ENCODE measurements at places on chromosomes 6 and 20.

GRCh38 chr6:108535114-108535742 lies 25.5 kb upstream of the FOXO3 start:
- DNase-seq = no peak

DNA sequence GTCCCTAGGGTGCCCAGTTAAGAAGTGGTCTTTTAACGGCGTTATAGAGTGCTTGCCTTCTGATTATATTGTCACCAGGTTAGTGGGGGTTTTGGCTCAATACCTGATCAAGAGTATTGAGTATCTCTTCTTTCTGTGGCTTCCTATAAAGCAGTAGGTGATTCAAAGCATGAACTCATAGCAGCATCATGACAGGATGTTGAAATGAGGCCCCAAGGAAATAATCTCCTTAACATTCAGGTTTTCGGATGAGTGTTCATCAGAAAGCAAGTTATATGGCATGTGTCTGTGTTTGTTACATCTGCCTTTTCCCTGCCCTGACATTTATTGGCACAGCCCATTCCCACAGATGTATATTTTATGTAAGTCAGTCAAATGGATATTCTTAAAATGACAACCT lies 301.0 kb downstream of the FARS2 start:
- DNase-seq = no peak

DNA sequence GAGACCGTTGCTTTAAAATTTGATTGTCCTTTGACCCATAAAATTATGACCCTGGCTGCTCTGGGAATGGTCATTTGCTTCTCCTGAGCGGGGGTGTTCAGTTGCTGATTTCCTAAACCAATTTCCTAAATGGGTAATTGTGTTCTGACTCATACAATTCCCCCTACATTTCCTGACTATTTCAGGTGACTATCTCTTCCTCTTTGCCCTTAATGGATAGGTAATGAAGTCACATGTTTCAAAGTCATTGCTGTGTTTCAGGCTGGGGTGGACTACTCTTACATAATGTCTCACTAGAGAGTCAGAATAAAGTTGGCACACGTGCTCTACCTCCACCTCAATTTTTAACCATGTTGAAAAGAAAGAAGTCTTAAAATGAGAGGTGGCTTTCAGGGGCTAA lies 109.8 kb downstream of the DOK5 start:
- DNase-seq = no peak

DNA sequence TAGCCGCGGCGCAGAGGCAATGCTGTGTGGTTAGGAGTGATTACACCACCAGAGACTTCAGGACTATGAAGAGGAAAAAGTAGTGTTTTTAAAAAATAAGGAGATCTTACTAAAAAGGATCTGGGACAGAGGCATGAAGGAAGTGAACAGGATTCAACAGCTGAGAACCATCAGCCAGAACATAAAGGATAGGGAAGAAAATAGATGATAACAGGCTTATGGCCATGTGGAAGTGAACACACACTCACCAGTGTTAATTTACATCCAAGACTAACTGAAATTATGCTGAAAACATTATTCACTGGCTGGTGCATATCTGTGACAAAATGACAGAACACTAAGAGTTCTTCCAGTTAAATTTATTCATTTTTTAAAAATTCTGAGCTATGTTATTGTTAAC lies 47.5 kb upstream of the BCLAF1 start:
- no peak for DNase-seq

DNA sequence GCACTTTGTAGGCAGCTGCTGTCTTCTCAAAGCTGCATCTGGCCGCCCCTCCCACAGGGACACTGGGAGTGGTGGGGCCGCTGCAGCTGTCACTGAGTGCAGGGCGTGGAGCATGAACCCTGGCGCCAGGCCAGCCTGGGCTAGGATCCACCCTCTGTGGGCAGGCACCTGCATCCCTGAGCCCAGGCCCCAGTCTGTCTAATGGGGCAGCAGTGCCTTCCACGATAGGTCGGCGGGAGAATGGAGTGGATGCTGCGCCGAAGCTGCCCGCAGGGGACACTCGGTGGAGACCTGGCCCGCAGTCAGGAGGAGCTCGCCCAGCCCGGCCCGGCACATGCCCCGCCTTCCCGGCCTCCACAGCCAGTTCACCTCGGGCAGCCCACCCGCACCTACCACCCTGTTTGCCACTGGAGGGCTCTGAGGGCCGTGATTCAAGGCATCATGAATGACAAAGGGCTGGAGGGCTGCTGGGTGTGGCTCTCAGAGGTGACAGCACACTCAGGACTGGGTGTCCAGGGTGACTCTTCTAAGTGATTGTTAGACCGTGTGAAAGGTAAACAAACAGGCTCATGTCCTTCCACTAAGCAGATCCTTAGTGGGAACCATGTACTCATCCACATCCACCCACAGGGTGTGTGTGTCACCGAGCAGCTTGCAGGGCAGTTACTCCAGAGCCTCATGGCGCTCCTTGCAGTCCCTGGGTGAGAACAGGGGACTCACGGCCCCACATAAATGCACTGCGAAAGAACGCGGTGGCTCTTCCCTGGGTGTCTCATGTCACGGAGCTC lies 133.9 kb downstream of the AGPAT4 start:
- no peak for DNase-seq

- no peak for DNase-seq
Measured at GRCh38 chr6:156910938-156911337, 133.8 kb downstream of the ARID1B start.
